OCI-LY7 (cell line): ENCODE measurements at places on chromosomes 16 and 17.

- no peak for DNase-seq
Observed at GRCh38 chr16:72815348-72816318, 232.3 kb downstream of the ZFHX3 start.

- no peak for DNase-seq
Observed at GRCh38 chr16:86521236-86522197, 11.2 kb downstream of the FOXF1 start.

- peak; percentile 77 for DNase-seq
Observed at GRCh38 chr17:50361561-50362480, 11.2 kb downstream of the MRPL27 start.

GRCh38 chr16:71371237-71371636 is 12.7 kb downstream of the CALB2 start:
- no peak for DNase-seq

GRCh38 chr16:55444754-55445485 is 34.1 kb upstream of the MMP2 start:
- DNase-seq = no peak

- DNase-seq = peak; percentile 27
Observed at GRCh38 chr17:17781591-17782496, 54.9 kb downstream of the SREBF1 start.

DNA sequence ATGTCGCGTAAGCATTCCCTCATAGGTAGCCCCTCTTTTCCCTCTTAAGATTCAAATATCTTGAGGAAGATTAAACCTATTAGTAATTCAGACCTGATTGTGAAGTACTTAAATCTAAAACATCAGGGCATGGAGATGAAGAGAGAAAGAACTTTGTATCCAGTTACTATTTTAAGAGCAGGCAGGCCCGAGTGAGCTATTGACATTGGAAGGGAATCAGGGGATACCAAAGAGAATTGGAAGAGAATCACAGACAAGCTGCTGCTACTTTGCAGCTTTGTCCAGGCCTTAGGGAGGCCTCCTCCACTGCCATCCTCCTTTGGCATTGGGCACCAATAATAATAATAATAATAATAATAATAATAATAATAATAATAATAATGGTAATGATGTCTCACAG is 170.5 kb downstream of the MRTFB start:
- no peak for DNase-seq

DNA sequence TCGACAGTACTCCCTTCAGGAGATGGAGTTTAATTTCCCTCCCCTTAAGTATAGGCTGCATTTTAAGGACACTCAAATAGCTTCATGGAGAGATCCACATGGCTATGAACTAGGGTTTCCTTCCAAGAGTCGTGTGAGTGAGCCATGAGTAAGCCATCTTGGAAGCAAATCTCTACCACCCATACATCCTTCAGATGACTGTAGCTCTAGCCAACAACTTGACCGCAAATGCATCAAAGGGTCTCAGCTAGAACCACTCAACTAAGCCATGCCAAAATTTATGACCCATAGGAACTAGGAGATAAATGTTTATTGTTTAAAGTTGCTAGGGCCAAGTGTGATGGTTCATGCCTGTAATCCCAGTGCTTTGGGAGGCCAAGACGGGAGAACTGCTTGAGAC is 43.4 kb downstream of the METTL16 start:
- no peak for DNase-seq

GRCh38 chr17:13114601-13115031 is 96.8 kb upstream of the ELAC2 start:
- peak; percentile 2 for DNase-seq

GRCh38 chr17:76404976-76405563 is 20.7 kb downstream of the SPHK1 start:
- no peak for DNase-seq

DNA sequence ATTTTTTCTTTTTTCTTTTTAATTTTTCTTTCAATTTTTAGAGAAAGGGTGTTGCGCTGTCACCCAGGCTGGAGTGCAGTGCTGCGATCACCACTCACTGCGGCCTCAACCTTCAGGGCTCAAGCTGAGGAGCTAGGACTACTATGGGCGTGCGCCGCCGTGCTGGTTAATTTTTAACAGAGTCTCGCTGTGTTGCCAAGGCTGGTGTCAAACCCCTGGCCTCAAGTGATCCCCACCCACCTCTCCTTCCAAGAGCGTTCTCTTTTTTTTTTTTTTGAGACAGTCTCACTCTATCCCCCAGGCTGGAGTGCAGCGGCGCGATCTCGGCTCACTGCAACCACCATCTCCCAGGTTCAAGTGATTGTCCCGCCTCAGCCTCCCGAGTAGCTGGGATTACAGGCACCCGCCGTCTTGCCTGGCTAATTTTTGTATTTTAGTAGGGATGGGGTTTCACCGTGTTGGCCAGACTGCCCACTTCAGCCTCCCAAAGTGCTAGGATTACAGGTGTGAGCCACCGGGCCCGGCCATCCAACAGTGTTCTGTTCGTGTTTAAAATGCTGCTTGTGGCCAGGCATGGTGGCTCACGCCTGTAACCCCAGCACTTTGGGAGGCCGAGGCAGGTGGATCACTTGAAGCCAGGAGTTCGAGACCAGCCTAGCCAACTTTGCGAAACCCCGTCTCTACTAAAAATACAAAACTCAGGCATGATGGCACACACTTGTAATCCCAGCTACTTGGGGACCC is 14.5 kb upstream of the RPL13 start:
- no peak for DNase-seq

DNA sequence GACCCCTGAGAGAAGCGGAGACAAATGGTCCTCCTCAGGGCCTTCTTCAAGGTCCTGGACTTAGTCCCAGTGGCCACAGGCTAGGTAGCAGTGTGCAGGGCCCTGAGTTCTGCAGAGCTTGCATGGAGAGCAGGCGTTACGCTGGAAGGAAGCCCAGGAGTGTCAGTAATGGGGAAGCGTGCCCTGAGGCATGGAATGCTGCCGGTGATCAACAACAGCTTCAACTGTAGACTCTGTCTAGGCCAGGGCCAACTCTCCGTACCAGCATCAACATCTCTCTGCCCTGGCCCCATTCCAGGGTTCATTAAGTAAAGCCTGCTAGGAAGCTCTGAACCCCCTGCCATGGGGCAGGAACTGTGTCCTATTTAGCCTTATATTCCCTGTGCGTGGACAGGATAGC is 568 bp upstream of the TNK1 start:
- DNase-seq = no peak

- no peak for DNase-seq
Observed at GRCh38 chr17:43864161-43864984, 17.4 kb downstream of the CD300LG start.

GRCh38 chr17:16419074-16419928 is 3.9 kb downstream of the TRPV2 start:
- no peak for DNase-seq

DNA sequence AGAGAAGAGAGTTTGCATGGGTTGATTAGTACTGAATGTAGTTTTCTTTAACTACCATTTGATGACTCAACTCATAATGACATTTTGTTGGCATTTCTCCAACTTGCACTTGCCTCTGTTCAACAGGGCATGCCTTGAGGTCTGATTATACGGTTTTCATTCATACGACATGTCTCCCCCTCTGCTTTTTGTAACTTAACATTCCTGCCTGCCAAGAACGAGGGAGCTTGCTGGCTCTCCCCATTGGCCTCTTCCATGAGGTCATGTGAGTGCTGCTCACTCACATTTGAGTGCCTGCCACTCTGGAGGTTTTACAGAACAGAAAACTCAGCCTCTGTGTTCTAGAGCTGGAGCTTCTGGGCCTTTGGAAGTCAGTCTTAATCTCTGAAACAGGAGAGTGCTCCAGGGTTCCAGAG is 19.7 kb downstream of the MAP2K6 start:
- no peak for DNase-seq

GRCh38 chr16:22075043-22075757 is 17.1 kb upstream of the VWA3A start:
- DNase-seq = no peak

GRCh38 chr17:71511266-71511995 is 609.4 kb upstream of the SOX9 start:
- DNase-seq = no peak

DNA sequence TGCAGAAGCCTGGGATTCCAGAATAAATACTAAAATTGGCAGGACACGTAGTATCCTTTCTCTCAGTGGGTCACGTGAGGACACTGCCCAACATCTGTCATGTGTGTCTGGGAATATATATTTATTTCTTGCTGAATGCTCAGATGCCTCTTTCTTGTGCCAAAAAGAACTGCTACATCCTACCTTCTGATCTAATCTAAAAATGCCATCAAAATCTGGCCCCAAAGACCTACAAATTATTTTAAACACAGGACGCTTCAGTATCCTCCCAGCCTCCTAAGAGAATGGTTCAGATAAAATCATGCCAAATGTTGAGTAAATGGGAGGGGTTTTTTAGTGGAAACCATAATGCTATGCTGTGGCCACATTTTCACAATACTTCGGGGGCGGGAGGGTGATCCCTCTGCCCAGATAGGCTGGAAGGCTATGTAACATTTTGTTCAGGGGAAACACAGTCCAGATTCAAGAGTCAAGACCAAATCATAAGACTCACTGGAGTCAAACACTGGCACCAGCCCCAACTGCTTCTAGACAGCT is 22.9 kb upstream of the CORO6 start:
- no peak for DNase-seq

- DNase-seq = peak; percentile 87
Observed at GRCh38 chr17:82105882-82106687, 8.0 kb upstream of the FASN start.

DNA sequence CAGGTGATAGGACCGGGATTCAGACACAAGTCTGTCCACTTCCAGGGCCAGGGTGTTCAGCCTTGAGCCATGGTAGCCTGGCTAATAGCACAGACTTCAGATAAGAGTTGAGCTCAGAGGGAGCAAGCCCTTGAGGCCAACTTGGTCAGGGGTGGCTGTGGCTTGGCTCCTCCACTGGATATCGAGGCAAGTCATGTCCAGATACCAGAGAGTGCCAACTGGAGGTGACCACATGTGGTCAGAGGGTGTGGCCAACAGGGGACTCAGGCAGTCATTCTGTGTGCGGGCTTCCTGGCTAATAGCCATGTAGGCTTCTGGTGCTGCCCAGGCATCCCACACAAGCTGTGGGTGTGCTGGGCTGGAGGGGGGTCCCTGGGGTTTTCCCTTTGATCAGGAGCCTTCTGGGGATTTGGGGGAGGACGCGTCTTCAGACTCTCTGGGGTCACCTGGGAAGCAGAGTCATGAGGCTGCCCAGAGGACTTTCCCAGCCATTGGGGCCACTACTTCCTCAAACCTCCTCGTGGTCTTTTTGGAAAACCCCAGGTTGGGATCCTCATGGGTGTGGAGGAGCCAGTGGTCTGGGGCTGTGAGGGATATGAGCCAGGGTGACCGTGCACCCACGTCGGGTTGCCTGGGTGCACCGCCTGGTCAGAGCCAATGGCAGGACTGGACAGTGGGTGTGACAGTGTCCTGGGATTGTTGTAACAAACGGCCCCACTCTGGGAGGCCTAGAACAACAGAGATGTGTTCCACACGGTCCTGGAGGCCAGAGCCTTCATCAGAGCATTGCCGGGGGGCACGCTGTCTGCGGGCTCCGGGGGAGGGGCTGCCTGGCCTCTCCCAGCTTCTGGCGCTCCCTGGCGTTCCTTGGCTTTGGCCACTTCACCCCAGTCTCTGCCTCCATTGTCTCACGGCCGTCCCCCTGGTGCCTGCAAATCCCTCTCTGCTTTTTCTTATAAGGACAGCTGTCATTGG is 25.0 kb downstream of the COX4I1 start:
- DNase-seq = no peak

DNA sequence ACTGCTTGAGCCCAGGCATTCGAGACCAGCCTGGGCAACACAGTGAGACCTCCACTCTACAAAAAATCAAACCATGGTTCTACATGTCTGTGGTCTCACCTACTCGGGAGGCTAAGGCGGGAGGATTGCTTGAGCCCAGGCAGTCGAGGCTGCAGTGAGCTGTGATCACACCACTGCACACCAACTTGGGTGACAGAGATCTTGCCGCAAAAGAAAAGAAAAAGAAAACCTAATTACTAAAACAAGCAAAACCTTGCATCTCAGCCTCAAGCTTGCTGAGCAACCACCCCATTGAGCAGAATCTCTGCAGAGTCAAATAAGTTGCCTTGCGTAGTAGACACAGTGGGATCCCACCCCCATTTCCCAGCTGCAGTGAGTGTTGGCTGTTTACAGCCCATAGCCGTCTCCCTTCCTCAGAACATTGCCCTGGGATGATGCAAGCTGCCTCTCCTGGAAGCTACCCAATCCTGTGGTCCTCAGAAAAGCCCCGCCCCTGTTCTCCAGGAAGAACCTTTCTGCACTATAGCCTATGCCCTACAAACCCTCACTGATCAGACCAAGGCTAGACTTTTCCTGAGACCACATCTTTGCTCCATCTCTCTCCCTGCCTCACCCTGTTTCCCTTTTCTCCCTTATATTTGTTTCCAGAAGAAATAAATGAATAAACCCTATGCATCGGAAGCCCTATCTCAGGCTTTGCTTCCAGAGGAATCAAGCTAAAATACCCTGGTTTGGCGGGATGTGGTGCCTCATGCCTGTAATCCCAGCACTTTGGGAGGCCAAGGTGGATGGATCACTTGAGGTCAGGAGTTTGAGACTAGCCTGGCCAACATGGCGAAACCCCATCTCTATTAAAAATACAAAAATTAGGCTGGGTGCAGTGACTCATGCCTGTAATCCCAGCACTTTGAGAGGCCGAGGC is 16.7 kb upstream of the ERN2 start:
- no peak for DNase-seq

DNA sequence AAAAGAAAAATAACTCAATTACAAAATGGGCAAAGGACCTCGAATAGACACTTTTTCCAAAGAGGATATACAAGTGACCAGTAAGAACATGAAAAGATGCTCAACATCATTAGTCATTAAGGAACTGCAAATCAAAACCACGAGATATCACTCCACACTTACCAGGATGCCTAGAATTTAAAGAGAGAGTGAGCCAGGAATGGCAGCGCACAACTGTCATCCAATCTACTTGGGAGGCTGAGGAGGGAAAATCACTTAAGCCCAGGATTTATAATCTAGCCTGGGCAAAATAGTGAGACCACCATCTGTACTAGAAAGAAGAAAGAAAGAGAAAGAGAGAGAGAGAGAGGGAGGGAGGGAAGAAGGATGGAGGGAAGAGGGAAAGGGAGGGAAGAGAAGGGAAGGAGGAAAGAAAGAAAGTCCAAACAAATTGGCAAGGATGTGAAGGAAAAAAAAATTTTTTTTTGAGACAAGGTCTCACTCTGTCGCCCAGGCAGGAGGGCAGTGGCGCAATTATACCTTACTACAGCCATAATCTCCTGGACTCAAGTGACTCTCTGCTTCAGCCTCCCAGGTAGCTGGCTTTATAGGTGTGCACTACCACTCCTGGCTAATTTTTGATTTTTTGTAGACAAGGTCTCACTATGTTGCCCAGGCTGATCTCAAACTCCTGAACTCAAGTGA is 22.6 kb downstream of the TBX2 start:
- no peak for DNase-seq

DNA sequence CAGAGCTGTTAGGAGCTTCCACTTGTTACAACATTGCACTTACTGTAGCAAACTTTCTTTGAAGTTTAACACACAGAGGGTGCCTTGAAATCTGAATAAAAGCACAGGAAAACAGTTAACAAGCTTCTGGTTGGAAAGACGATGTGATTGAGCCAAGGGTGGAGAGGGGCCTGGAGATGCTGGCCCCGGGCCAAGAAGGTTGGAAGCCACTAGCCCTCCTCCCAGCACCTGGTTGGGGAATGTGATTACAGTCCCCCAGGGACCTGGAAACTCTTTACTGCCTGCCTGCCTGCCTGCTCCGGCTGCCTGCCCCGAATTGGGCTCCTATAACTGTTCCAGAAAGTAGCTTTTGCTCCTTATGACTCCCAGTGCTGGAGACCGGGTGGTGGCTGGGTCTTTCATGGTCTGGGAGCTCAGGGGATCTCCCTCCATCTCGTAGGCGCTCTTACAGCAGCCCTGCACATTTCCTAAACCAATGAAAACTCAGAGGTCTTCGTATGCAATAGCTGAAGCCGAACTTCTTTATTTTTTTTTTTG is 48.0 kb upstream of the ZFHX3 start:
- DNase-seq = no peak
